Fibroblast of pulmonary artery (primary cell): ENCODE measurements at places on chromosomes 2 and 18.

GRCh38 chr2:188870289-188870688 is 103.9 kb upstream of the COL3A1 start:
- peak; percentile 97 for DNase-seq

GRCh38 chr18:11997466-11997865 is 16.2 kb downstream of the IMPA2 start:
- DNase-seq: no peak

DNA sequence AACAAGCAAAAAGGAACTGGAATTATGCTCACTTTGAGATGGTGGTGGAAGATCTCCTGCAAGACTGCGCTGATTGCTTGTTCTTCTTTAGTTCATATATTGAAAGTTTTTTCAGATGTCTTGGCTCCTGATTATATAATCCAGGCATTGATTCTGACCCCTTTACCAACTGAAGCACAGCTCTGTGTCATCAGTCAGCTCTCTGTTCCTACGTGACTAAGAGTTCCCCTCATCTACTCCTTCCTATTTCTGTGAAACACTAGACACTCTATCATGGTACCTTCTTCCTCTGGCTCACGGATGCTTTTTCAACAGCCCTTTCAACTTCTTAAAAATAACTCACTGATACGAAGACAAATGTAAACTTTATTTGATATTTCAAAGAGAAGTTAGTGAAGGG is 788.6 kb downstream of the SOCS6 start:
- no peak for DNase-seq

DNA sequence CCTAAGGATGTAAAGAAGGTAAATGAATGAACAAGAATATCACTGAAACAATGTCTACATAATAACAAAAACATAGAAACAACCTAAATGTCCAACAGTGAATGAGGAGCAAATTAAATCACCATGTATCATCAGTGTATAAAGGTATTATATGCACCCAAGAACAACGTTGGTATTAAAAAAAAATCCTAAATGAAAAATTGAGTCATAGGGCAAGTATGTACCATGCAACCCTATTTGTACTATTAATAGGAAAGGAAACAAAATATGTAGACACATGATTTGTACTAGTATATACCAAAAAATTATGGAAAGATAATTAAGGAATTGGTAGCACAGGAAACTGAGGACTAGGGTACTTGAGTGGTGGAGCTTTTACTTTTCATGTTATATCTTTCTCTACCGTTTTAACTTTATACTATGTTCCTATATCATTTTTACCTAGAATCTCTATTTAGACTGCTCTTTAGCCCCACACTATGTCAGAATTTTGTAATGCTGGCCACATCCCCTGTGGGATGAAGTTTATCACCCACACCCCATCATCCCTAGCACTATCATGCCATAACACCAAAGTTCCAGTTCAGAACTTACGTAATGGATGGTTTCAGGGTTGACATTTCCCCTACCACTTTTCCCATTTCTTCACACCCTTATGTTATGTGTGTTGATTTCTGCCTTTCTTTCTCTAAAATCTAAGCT is 25.6 kb downstream of the IKZF2 start:
- DNase-seq: no peak

- peak; percentile 88 for DNase-seq
Measured at GRCh38 chr18:76496194-76496890, 1.3 kb upstream of the ZNF516 start.

DNA sequence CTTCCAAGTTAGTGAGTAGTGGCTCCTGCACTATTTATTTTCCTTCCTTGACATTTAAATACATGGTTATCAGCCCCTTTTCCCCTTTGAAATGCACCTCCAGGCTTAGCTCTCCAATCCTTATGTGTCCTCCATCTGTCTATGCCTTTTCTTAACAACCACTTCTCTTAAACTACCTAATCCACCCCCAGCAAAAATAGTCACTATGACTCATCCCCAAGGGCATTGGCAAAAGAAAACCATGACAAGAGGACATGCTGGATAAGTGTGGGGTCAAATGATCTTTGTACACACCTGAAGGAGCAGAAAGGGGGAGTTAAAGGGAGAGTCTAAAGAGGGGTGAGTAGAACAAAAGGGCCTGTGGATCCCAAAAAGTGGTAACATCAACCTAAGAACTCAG is 127.2 kb downstream of the ANKRD44 start:
- DNase-seq: no peak

- DNase-seq: no peak
Measured at GRCh38 chr2:179949438-179949837, 57.7 kb downstream of the CWC22 start.

GRCh38 chr2:149709496-149710263 is 122.1 kb upstream of the MMADHC start:
- no peak for DNase-seq

DNA sequence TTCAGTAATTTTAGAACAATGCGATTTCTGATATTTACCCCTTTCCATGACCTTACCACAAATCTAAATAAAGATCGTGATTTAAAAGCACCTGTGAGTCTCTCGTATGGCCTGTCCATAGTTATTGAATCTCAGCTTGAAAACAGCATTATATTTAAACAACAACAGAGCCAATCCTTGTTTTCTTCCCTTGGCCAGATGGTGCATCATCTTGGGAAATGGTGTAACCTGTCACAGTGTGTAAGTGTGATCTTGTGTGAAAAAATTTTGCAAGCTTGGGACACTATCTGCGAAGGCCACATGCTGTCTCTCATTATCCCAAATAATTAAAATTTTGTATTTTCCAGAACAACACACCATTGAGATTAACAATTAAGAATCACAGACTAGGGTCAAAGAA is 262.7 kb upstream of the SPHKAP start:
- no peak for DNase-seq

- DNase-seq: no peak
Measured at GRCh38 chr2:184026961-184027360, 571.4 kb upstream of the ZNF804A start.

DNA sequence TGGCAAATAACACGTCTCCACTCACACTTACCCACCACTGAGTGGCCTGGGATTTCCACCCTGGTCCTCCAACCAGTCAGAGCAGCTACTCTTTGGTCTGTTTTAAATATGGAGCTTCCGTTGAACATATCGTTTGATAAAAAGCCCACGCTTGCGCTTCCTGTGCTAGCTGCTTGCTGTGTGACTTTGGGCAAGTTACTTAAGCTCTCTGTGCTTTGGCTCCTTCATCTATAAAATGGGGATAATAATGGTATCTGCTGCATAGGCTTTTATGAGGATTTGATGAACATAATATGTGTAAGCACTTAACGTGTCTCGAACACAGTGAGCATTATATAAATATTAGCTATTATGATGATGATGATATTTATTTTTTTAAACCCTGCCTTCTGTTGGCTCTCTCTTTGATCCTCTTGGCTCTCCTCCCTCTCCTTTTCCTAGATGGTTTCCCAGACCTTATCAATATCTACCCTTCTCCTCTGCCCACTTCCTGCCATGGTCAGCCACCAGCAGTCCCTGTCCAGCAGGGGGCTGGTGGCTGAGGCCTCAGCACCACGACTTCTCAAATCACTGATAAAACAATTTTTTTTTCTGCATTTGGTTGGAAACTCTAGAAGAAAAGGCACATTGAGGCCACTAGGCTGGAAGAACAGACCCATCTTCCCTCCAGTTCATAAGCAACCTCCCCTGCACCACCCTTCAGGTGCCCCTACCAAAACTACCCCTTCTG is 191.9 kb downstream of the LOXHD1 start:
- no peak for DNase-seq

DNA sequence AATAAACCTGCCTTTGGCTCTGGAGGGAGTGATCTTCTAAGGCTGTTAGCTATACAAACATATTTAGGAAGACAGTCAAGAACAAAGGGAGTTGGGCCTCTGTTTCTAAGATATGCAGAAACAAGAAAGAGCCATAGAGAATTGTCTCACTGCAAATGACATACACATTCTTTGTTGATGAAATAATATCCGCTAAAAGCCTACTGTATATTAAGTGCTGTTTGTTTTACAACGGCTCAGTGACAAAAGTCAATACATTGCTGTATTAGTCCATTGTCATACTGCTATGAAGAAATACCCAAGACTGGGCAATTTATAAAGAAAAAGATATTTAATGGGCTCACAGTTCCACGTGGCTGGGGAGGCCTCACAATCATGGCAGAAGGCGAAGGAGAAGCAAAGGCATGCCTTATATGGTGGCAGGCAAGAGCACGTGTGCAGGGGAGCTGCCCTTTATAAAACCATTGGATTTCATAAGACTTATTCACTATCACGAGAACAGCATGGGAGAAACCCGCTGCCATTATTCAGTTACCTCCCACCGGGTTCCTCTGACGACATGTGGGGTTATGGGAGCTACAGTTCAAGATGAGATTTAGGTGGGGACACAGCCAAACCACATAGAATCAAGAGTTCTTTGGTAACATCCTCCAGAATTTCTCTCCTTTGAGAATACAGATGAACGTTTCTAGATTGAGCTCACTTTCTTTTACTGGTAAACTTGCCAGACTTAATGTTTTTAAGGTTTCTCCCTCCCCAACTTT is 157.8 kb downstream of the PIK3C3 start:
- peak; percentile 7 for DNase-seq

DNA sequence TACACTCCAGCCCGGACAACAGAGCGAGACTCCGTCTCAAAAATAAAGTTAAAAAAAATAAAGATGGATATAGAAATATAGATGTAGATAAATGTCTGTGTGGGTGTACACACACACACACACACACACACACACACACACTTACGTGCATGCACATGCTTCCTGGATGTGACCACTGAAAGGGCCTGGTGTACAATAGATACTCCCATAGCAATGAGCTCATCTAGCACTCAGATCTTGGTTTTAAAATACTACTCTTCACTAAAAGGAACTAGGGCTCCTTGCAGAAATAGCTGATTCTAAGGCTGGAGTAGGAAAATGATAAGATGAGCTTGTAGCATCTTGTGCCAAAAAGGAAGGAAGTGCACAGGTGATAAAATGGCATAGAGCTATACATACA is 39.1 kb downstream of the ROCK2 start:
- DNase-seq: peak; percentile 34

GRCh38 chr2:82158150-82158549 is 1853.6 kb upstream of the LRRTM1 start:
- DNase-seq: no peak

GRCh38 chr2:110106642-110107041 is 9.0 kb downstream of the MALL start:
- DNase-seq: peak; percentile 75

GRCh38 chr18:4399929-4400328 is 55.2 kb downstream of the DLGAP1 start:
- no peak for DNase-seq

- no peak for DNase-seq
Measured at GRCh38 chr18:74797577-74798151, 200.0 kb downstream of the ZNF407 start.

DNA sequence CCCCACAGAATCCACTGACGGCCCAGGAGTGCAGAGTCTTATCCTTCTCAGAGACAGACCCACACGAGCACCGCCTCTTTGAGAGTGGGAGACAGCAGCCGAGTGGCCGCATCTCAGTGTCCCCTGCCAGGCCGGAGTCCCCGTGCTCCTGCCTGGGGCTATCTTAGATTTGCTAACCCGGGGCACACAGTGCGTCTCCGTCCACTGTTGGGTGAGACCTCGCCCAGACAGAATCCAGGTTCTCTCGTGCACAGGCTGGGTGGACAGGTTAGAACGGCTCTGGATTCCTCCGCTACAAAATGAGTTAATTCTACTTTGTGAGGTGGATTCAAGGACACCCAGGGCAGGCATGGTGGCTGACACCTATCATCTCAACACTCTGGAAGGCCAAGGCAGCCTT is 88.3 kb downstream of the ZNF516 start:
- no peak for DNase-seq

DNA sequence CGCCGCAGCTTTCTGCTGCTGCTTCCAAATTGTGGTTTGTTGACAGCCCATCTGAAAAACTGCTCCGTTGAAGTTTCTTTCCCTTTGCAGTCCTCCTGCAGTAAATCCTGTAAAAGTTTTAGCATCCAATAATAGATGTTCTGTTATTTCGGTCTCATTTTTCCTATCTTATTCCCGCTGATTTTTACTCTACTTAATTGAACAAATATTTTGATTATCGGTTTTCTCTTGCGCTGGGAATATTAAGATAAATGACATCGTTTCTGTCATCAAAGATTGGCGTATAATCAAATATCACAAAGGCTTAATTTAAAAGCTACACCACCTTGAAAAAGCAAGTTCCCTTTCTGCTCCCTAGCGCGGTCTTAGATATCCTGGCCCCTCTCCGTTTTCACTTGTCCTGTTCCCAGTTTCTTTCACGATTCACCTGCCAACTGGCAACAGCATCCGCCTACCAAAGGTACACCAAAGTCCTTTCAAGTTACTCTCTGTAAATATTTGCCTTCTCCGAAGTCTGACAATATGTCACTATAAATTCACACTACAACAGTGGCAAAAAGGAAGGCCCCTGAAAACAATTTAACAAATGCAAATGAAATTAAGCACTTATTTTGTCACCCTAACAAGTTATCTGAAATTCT is 1.0 kb upstream of the STRN start:
- DNase-seq: no peak

GRCh38 chr2:241443486-241444223 is 64.7 kb downstream of the STK25 start:
- DNase-seq: peak; percentile 16

DNA sequence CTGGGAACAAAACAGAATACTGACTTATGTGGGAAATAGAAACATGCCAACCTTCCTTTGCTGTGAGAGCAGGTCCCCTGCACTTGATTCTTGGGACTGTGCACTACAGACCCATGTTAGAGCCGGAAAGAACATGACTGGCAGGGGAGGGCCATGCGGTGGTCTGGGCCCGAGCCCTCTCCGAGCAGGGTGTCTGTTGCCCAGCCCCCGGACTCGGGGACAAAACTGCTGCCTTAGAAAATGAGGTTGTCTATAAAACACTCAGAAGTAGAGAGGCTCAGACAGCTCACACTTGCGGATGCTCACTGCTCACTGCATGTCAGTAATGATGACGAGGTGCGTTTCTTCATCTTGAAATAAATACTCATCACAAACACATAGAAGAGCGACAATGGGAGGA is 270.7 kb upstream of the HDAC4 start:
- no peak for DNase-seq

- no peak for DNase-seq
Measured at GRCh38 chr2:30974554-30974953, 163.7 kb downstream of the GALNT14 start.

DNA sequence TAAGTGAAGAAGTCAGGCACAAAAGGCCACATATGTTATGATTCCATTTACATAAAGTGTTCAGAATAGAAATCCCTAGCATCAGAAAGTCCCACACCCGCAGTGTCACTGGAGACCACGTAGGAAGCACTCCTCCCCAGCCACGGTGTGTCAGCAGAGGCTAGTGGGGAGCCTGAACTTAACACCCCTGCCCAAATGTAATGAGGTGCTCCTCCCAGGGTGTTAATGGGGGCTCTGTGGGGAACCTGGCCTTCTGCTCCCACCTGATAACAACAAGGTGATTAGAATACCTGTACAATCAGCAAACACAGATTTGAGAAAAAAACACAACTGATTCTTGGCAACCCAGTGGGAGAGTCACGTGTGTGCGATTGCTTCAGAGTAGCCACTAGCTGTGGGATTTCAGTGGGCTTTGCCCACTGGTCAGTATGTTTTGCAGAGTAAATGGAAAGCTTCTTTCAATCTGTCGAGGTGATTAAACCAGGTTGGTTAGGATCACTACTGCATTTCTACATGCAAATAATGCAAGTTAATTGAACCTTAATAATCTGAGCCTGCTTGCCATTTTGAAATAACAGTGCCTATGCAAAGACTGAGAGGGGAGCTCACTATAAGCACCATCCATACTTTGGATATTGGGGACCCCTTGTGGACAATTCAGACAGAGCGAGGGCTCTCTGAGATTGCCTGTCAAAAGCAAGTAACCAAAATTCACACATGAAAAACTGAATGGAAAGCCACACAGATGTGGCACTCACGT is 20.6 kb upstream of the ATRAID start:
- peak; percentile 81 for DNase-seq
